Stimulated activated CD8-positive, alpha-beta memory T cell treated with anti-CD3 and anti-CD28 coated beads, Interleukin-15, amount 100 ng/mL, for 24 hours (primary cell): ENCODE measurements at places on chromosomes 5 and 9.

DNA sequence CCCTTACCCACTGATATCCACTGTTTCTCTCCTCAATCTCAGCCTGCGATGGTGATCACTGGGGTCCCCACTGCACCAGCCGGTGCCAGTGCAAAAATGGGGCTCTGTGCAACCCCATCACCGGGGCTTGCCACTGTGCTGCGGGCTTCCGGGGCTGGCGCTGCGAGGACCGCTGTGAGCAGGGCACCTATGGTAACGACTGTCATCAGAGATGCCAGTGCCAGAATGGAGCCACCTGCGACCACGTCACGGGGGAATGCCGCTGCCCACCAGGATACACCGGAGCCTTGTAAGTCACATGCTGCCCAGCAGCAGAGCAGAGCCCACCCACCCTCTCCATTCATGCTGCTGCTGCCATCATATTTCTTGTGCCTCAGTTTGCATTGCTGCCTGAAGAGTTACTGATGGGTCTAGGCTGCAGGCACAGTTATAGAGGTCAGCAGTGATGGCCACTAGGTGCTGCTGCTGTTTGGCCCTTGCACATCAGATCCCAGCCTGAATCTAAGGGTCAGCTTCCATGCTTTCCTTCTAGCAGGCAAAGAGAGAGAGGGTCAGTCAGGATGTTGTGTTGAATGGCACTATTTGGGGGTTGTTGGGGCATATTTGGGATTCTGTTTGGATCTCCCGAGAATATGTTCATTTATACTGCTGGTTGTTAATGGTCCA, 106.0 kb downstream of the MEGF10 start:
- DNase-seq: no peak

DNA sequence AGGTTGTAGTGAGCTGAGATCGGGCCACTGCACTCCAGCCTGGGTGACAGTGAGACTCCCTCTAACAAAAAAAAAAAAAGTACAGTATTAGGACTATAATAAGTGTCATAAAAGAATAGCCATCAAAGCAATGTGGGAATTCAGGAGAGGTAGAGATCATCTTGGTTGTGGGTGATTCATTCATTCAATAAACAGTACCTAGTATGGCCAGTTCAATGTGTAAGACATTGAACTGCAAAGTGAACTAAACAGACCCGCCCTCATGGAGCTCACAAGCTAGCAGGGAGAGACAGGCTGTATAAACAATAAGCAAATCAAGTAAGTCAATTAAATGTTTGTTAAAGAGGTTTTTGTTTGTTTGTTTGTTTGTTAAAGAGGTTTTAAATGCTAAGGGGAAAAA, 146.1 kb upstream of the RANBP3L start:
- DNase-seq: no peak

GRCh38 chr5:56983593-56984361, 31.9 kb upstream of the MIER3 start:
- no peak for DNase-seq

DNA sequence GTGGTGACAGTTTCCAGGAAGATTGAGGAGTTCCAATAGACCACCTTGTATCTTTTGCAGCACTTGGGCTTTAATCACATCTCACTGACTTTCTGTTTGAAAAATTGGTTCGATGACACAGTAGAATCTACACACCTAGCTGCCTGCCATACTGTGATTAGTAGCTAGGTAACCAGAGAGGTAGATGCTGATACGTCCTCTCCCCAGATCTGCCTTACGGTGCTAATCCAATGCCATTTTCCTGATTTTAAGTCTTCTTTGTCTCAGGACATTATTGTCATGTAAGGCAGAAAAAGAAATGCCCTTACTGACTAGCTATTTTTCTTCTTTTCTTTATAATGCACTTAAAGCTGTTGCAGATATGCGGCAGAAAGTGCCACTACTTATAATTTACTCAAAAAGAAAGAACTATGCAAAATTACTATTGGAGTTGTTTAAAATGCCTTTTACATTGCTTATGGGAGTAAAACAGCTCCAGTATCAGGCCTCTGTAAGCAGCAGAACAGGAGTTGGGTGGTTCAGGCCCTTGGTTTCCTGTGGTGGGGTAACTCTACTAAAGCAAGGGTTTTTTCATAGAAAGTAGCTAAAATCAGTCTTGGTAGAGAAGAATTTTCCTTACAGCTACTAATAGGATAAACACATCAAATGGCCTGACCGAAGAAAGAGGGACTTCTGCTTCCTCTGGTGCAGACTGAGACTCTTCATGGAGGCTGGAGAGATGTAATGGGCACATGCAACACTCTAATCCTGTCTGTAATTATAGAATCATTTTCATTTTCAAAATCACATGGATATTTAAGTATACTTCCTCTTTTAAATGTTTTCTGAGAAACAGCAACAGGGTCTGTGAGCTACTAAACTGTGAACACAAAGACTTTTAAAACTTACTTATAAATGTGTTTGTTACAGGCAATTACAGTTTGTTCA, 177.2 kb downstream of the MAPKAP1 start:
- DNase-seq: no peak

GRCh38 chr5:96660971-96661854, 963 bp upstream of the CAST start:
- DNase-seq: no peak

DNA sequence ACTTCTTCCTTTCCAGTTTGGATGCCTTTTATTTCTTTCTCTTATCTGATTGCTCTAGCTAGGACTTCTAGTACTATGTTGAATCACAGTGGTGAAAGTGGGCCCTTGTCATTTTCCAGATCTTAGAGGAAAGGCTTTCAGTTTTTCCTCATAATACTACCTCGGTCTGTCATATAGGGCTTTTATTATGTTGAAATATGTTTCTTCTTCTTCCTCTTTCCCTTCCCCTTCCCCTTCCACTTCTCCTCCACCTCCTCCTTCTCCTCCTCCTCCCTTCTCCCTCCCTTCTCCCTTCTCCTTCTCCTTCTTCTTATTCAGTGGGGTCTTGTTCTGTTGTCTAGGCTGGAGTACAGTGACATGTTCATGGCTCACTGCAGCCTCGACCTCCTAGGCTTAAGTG, 9.2 kb upstream of the TERT start:
- no peak for DNase-seq
